ENCODE measurements at places on chromosomes 2 and 18. TPM values are rescaled to one million over a fixed set of nuclear protein-coding genes. Genes with fewer than 3 reads are reported as not detected.
A peak's percentile ranks its signal among the peaks of the same experiment; 100 is the strongest.

MAP3K19 gene
- total RNA-seq = not detected

DNA sequence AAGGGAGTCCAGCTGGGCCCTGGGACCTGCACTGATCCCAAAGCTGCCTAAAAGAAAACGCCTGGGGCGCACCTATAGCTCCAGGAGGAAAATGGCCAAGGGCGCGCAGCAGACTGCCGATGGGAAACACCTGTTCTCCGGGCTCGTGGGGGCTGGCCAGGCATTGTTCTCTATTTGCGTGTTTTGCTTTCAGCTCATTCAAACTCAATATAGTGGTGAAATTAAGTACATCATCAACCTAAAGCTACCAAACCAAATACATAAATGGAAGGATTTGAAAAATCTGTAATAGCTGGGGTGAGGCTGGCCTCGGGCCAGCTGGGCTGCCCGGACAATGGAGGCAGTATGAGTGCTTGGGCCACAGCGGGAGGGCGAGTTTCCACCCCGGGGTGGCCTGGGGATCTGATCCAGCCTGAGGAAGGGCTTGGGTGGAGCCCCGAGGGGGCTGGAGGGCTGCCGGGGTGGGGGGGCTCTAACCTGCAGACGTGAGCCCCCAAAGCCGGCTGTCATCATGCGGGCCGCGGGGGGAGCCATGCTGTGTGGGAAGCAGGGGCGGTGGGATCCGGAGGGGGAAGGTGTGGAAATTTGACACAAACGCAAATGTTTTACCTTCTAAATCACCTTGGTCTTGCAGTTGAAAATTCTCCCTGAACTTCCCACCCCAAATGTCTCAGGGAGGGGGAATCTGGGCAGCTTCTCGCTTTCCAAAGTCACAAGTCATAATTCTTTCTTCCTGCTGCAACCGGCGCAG, 77.6 kb downstream of the ASB1 start:
- H3K4me1 ChIP-seq = no peaks in the 10 kb centered on the region
- no peak overlapping the region for H3K4me3 ChIP-seq
- H3K27ac ChIP-seq = no peak overlapping the region
- H3K27me3 ChIP-seq = no peaks in the 10 kb centered on the region

DNA sequence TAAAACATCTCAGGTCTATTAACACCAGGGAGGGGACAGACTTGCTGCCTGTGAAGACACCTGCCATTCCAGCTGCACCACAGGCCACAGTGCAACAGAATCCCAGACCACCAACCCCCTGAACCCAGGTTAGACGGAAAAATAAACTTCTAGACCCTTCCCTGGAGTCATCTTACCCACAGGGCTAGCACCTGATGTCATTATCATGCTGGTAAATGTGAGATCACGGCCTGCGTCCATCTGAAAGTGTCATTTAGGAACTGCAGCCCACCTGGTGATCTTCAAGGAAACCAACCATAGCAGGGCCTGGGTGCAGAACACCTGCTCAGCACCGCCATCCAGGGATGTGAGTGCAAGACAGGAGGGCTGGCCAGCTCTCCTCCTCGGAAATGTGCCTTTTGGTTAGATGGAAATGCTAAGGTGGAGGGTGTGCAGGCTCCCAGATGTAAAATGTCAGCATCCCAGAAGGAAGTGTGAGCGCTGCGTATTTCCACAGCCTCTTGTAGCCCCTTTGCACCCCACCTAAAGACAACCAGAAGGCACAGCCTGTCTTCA, 80.8 kb downstream of the PTGR3 start:
- no peaks in the 10 kb centered on the region for H3K27me3 ChIP-seq
- no peaks in the 10 kb centered on the region for H3K36me3 ChIP-seq
- no peak overlapping the region for H3K4me3 ChIP-seq
- peak overlapping the region; percentile 55 for H3K27ac ChIP-seq
- peaks cover 3% of the 10 kb centered on the region for H3K4me1 ChIP-seq
- no peak for DNase-seq

DNA sequence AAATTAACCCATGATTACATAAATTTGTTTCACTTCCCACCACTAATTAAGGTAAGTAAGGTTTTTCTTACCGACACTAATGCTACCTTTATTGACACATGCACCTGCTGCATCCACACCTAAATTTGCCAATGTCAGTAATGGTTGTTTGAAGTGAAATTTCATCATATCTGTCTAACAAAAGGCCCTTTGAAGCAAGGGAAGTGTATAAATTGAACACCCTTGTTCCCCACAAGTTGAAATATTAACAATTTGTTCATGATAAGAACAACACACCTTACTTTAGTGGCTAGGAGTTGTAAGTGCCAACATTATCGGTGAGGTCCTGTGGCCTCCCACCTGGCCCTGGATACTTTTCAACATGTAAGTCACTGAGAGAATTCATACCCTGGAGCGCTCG, 116.3 kb upstream of the CDCA7 start:
- DNase-seq = no peak
- H3K4me3 ChIP-seq = no peak overlapping the region
- H3K36me3 ChIP-seq = no peaks in the 10 kb centered on the region
- H3K4me1 ChIP-seq = no peaks in the 10 kb centered on the region
- no peak overlapping the region for H3K27ac ChIP-seq

GRCh38 chr2:179106676-179107428, 56.9 kb upstream of the CCDC141 start:
- H3K27ac ChIP-seq = no peak overlapping the region
- DNase-seq = peak; percentile 43
- H3K4me1 ChIP-seq = peaks cover 8% of the 10 kb centered on the region
- no peaks in the 10 kb centered on the region for H3K27me3 ChIP-seq

ANKRD30BL gene
- total RNA-seq = not detected

- peaks cover 7% of the 10 kb centered on the region for H3K4me1 ChIP-seq
- H3K4me3 ChIP-seq = no peak overlapping the region
- no peak for DNase-seq
- H3K27ac ChIP-seq = no peak overlapping the region
- no peaks in the 10 kb centered on the region for H3K27me3 ChIP-seq
Measured at GRCh38 chr2:16613539-16614011, 52.1 kb downstream of the CYRIA start.

SERPINB10 gene
- not detected for total RNA-seq

ST8SIA5 gene
- total RNA-seq = 6.7 TPM

GRCh38 chr2:99784282-99784681, 294.5 kb upstream of the REV1 start:
- no peaks in the 10 kb centered on the region for H3K27me3 ChIP-seq
- no peaks in the 10 kb centered on the region for H3K4me1 ChIP-seq
- no peak overlapping the region for H3K27ac ChIP-seq
- DNase-seq = no peak
- no peaks in the 10 kb centered on the region for H3K36me3 ChIP-seq

GRCh38 chr2:205496772-205497171, 185.5 kb upstream of the NRP2 start:
- H3K4me1 ChIP-seq = no peaks in the 10 kb centered on the region
- DNase-seq = no peak
- no peak overlapping the region for H3K27ac ChIP-seq
- peaks cover 12% of the 10 kb centered on the region for H3K36me3 ChIP-seq
- H3K4me3 ChIP-seq = no peak overlapping the region

SLC9A2 gene
- total RNA-seq = 7.1 TPM

ATP6V1B1 gene
- 0.53 TPM for total RNA-seq

DNA sequence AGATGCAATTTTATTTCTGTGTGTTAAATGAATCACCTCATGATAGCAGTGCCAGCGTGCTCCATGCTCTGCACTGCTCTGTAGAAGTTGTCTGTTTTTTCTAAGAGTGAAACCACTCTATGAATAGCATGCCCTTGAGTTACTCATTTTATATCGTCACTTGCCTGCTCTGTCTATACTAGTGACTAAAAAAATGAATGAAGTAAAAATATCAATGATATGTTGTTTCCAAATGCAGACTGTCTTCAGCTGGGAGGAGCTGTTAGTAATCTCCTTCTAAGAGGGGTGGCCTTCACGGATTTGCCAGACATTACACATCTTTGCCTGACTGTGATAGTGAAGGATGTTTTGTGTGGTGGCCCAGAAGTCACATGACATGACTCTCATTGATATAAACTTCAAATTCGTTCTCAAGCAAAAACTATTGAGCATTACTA, 852.1 kb downstream of the CNTNAP5 start:
- no peaks in the 10 kb centered on the region for H3K4me1 ChIP-seq
- no peaks in the 10 kb centered on the region for H3K36me3 ChIP-seq
- H3K27me3 ChIP-seq = no peaks in the 10 kb centered on the region
- no peak overlapping the region for H3K27ac ChIP-seq

IL18R1 gene
- total RNA-seq = 0.83 TPM

DNA sequence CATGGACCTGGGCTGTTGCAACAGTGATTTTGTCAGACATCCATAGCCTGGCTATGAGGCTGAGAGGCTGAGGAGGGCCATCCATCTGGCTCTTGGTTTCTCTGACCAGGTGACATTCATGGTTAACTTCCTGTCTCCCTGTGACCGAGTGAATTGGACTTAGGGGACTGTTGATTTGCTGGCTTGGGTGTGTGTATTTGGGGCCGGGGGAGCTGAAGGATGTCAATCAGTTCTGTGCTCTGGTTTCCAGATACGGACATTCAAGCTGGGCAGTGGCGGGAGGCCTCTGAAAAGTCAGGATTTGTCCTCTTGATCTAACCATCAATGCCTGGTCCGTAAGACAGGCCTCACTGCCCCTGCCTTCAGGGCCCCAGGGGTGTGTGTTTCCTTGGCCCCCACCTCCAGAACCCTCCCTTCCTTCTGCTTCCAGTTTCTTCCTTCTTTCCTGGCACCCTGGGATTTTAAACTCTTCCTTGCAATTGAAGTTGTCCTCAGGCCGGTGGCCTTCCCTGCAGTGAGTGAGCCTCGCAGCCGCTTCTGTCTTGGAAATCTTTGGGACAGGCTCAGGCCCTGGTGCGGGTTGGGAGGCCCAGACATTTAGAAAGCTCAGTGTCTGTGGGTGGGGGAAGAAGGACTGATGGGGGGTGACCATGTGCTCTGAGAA, 54.7 kb upstream of the HAAO start:
- no peak overlapping the region for H3K4me3 ChIP-seq
- no peak for DNase-seq
- no peak overlapping the region for H3K27ac ChIP-seq
- H3K4me1 ChIP-seq = peaks cover 4% of the 10 kb centered on the region
- no peaks in the 10 kb centered on the region for H3K27me3 ChIP-seq

DNA sequence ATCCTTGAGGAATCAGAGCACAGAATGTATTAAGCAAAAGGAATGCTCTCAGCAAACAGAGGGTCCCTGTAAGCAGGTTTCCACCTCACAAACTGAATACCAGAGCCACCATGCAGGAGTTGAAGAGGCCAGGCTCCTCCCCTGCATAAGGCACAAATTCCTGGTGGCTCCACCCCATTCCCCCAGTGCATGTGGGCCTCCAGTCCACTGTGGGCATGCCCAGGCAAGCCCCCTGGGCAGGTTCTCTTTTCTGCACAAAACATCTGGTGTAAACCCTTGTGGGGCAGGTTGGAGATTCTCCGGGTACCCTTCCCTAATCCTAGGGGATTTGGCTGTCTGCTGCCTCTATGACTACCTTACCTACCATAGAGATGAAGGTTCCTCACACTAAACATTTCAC, 166.5 kb downstream of the PTPRM start:
- no peak overlapping the region for H3K4me3 ChIP-seq
- DNase-seq = no peak
- no peaks in the 10 kb centered on the region for H3K27me3 ChIP-seq

CSRNP3 gene
- total RNA-seq = 0.05 TPM

GRCh38 chr2:134269230-134269629, 15.4 kb downstream of the MGAT5 start:
- no peaks in the 10 kb centered on the region for H3K36me3 ChIP-seq
- no peak for DNase-seq
- H3K4me3 ChIP-seq = no peak overlapping the region
- no peaks in the 10 kb centered on the region for H3K4me1 ChIP-seq
- no peaks in the 10 kb centered on the region for H3K27me3 ChIP-seq

NEU2 gene
- total RNA-seq = not detected

SLC39A10 gene
- total RNA-seq = 3.8 TPM

GPR45 gene
- total RNA-seq = not detected

NPAS2 gene
- 11.6 TPM for total RNA-seq

DNA sequence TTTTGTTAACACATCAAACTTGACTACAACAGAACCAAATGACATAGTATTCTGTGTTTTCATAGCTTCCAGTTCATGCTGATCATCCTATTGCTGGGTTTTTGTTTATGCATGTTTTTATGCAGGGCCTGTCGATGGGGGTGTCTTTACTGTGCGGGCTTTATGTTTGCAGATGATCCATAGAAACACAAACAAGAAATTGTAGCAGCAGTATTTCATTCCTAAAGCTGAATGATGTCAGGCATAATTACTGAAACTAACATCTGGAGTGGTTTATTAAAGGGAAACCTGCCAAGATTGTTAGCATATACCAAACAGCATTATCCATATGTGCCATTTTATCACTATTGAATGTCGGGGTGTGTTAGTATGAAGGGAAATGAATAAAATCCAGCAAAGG, 129.7 kb downstream of the PTPRM start:
- no peak for DNase-seq
- no peaks in the 10 kb centered on the region for H3K36me3 ChIP-seq
- no peaks in the 10 kb centered on the region for H3K27me3 ChIP-seq

GRCh38 chr2:231371430-231372054, 24.0 kb upstream of the B3GNT7 start:
- no peaks in the 10 kb centered on the region for H3K4me1 ChIP-seq
- DNase-seq = no peak
- no peak overlapping the region for H3K27ac ChIP-seq
- no peaks in the 10 kb centered on the region for H3K36me3 ChIP-seq
- no peaks in the 10 kb centered on the region for H3K27me3 ChIP-seq

DNA sequence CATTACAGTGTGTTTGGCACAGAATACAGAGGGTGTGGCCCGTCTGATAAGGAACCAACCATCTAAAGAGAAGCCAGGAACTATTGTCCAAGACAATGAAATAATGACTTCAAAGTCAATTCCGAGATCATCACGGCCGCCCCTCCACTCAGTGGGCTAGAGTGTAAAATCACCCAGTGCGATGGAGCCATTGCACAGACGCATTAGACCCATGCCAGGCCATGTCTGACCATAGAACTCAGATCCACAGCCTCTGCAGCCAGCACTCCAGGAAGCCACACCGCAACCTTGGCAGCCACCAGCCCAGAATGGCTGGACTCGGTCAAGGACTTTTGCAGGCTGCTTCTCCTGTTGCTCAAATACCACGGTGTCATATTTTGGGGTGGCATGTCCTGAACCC, 835.7 kb downstream of the DCDC2C start:
- no peaks in the 10 kb centered on the region for H3K4me1 ChIP-seq
- no peak overlapping the region for H3K4me3 ChIP-seq
- H3K36me3 ChIP-seq = no peaks in the 10 kb centered on the region
- no peaks in the 10 kb centered on the region for H3K27me3 ChIP-seq
- no peak overlapping the region for H3K27ac ChIP-seq

- peaks cover 4% of the 10 kb centered on the region for H3K4me1 ChIP-seq
- DNase-seq = no peak
- no peak overlapping the region for H3K4me3 ChIP-seq
Measured at GRCh38 chr2:42897358-42897757, 105.0 kb upstream of the HAAO start.

HTRA2 gene
- 27.6 TPM for total RNA-seq
